ENCODE measurements at places on chromosomes 6 and 20.
A peak's percentile ranks its signal among the peaks of the same experiment; 100 is the strongest.

GRCh38 chr6:69570106-69570505 lies 226.7 kb downstream of the LMBRD1 start:
- DNase-seq = no peak

- no peak for DNase-seq
Measured at GRCh38 chr6:112117554-112117953, 30.2 kb downstream of the FAM229B start.

DNA sequence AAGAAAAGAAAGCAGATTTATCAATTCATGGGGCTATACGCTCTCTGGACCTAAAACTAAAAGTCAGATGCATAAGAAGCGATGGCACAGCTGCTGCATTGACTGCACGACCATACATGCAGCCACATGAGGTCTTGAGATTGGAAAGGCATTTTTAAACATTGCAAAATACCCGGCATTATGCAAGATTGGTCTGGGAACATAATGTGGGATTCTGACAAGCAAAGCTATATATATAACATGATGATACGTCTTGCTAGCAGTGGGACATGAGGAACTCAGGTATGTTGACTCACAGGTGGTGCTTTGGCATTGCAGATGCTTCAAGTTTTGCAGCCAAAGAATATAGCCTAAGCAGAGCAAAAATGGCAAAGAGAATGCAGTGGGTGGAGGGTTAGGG lies 55.1 kb downstream of the SAMD3 start:
- no peak for DNase-seq

GRCh38 chr6:13924949-13925881 lies at the start of gene RNF182:
Gene RNF182, plus strand, starts transcription at chr6:13924952. Its CDS starts 52,168 bp downstream, at chr6:13977120.
- no peak for DNase-seq

DNA sequence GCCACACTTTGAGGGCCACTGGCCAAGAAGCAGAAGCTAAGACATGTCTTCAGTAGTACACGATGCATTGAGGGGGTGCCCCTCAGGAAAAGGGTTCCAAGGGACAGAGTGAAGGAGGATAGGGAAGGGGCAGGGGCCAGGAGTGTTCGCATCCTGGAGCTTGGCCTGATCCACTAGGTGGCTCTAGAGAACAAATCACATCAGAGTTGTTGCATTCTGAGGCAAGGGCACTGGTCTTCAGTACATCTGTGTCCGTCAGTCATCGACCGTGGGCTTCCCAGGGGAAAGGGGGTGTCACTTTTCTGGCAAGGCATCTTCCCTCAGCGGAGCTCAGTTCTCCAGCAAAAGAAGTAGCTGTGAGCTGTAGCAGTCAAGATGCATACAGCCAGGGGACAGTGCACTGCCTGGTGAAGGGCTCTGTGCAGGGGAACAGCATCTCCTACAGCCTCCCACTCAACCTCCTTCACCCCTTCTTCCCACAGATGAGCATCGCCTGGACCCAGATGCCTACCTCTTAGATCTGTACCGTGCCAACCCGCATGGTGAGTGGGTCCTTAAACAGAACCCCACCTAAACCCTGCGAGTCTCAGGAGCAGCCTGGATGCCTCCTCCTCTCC lies 47.8 kb downstream of the ARHGAP40 start:
- no peak for DNase-seq

DNA sequence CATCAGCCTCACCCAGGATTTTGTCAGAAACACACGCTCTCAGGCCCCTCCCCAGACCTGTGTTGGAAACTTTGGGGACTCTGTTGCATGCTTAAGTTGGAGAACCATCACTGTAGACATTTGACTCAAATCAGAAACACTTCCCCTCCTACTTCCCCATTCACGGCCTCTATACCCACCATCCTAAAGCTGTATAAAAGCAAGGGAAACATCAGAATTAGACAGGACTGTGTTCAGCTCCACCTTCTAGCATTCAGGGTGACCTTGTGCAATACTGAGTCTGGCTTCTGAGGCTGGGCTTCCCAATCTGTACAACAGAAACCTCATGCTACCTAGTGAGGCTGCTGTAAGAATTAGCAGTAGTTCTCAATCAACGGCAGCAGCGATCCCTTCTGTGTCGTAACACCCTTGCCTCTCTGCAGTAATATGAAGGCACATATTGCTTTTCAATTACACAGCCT lies 252.3 kb downstream of the LY86 start:
- DNase-seq = peak; percentile 13

- DNase-seq = peak; percentile 36
Measured at GRCh38 chr20:13546497-13547131, 92.1 kb downstream of the TASP1 start.

- no peak for DNase-seq
Measured at GRCh38 chr6:66605011-66605410, 898.0 kb upstream of the EYS start.

DNA sequence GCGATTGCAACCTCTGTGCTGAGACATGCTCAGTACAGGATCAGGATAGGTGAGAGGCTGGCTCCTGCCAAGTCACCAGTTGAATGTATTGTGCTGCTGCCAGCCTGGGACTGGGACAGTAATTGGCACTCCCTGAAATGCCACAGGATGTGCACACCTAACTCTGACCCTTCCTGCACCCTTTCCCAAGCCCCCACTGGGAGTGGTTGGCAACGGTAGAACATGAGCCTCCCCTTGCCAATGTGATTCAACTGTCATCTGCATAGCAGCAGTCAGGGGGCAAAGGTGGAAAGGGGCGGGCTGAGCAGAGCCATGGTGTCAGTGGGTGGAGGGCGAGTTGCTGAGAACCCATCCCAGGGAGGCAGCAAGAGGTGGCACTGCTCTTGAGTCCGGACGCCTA lies 15.4 kb downstream of the SPINT3 start:
- no peak for DNase-seq

DNA sequence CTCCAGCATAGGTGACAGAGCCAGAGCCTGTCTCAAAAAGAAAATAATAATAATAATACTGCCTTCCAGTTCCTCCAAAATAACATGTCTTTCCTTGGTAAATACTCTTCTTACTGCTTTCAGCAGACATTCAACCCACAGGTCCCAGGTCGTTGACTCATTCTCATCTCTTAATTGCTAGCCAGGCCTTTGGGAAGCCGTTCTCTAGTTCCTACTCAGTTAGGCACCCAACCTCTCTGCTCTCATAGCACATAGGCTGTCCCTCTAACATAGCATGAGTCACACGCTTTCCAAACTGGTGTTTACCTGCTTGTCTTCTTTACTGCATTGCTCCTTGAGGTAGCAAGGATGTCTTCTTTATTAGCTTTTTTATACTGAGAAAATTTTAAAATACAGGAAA lies 98.8 kb downstream of the LAMA2 start:
- no peak for DNase-seq

GRCh38 chr6:145763742-145764141 lies 28.4 kb upstream of the EPM2A start:
- no peak for DNase-seq

Data from CD4-positive, alpha-beta T cell treated with Interferon alpha-2 for 1 hour (primary cell).